Stimulated activated CD4-positive, alpha-beta T cell treated with anti-CD3 and anti-CD28 coated beads, Interleukin-12 subunit alpha, Interleukin-12 subunit beta, amount 100 ng/mL, for 24 hours (primary cell): ENCODE measurements at places on chromosomes 5 and 9.

DNA sequence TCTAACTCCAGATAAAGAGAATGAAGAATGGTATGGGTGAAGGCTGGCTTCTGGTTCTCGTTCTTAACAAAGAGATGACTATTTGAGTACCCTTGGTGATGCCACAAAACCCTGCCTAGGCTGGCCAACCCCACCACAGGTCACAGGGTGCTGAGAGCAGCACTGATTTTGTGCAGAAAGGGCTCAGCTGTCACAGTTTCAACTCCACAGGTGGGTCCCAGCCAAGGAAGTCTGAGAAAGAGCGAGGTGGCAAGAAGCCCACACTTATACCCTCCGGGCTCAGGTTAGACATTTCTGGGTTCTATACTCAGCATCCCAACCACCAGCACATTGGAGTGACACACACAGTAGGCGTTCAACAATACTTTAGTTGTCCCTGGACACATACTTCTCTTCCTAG, 118.1 kb downstream of the SLIT3 start:
- no peak for DNase-seq

GRCh38 chr9:120490888-120491595, 88.9 kb downstream of the CDK5RAP2 start:
- DNase-seq = no peak

DNA sequence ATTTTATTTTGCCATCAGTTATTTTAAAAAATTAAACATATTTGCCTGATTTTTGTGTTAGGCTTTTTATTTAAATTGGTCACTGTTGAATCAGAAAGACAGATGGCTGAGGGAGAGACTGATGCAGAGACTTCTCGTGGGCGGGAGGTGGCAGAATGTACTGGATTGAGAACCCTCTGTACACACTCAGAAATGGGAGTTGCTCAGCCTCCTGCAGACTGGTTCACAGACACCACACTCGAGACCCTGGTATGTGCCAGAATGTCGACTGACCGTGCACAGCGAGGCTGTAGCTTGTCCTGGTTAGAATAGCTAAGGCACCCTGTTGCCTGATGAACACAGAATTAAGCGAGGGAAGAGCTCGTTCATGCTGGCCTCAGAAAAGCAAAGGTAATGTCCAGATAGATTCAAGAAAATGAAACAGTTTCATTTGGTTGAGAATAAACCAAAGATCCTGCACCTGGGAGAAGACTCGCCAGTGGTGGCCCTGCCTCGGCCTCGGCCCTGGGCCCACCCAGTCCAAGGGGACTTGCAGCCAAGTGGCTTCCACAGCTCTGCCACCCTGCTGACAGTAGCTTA, 71.3 kb upstream of the OTULINL start:
- DNase-seq = no peak

DNA sequence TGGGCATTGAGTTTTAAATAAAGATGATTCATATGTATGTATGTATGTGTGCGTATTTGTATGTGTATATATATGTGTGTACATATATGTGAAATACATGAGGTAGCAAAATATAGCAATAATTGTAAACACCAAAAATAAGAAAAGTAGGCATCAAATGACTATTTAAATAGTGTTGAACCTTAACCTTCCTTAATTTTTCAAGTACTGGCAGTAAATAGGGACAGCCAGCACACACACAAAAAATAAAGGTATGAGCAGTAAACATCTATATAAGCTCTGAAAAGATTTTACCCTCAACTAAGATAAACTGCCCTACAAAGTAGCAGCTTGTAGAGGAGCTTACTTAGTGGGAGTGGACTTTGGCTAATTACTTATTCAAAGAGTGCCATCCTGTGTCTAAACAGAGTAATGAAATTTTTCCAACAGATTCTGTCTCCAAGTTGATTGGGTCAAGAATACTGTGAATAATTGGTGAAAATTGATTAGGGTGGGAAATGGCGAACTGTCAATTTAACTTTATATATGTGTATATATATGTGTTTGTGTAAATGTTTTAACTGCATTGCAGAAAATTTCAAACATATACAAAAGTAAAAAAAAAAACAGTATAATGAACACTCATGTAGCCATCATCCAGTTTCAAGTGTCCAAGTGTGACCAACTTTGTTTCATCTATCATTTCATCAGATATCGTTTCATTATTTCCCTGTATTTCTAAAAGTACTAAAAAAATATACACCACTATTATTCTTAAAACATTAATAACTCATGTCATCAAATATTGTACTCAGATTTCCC, 2.0 kb upstream of the ADAMTS6 start:
- DNase-seq = no peak

DNA sequence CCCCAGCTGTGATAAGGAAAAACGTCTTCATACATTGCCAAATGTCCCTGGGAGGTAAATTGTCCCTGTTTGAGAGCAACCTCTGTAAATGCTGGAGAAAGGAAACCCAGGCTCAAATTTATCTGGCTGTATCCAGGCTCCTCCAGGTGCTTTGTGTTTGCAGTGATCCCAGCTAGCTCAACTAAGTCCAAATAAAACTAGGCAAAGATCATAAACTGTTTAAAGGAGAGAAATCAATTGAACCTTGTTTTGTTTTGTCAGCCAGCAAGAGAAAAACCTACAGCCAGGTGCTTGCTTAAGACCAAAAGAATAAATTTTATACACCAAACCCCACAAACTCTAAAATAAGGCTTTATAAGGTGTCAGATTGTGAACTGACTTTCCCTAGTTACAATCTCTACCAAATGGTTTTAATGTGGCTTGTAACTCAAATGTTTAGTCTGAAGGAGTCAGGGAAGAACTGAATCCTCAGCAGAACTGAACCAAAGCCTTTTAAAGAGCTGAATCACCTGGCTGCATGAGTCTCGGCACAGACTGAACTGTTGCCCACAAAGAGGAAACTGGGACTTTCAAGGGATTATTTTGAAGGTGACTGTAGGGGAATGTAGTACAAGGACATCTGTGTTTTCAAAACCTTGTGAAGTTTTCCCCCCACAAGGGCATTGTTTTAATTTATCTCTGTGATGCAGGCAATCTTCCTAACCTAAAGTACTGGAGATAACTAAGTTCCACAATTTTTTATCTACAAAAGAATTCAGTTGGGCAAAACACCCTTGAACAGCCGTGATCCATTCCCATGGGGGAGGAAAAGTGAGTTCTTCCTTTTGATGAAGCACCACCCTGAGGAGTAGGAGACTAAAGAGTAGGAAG, 201.7 kb upstream of the TARS1 start:
- no peak for DNase-seq

GRCh38 chr5:139886213-139886612, 90.6 kb downstream of the PSD2 start:
- DNase-seq = no peak

GRCh38 chr9:2787065-2787464, 56.8 kb downstream of the PUM3 start:
- no peak for DNase-seq

- no peak for DNase-seq
Measured at GRCh38 chr9:137673886-137674285, 55.1 kb downstream of the EHMT1 start.

- no peak for DNase-seq
Measured at GRCh38 chr9:967903-968641, 8.4 kb upstream of the DMRT3 start.

DNA sequence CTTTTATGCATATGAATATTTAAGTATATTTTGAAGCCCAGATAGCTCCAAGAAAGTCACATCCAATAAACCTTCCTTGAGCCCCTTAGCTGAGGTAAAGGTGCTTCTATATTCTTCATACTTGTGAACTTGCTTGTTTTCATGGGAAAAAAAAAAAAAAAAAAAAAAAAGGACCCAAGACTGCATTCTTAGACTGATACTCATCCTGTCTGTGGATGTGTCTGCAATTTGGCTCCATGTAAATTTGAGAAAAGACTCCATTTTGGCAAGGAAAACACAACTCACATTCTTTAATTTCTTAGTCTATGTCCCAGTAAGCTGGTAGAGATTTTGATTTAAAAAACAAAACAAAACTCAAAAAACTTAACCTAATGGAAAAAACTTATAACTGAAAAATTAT, 238.3 kb downstream of the FBXL17 start:
- DNase-seq = no peak

DNA sequence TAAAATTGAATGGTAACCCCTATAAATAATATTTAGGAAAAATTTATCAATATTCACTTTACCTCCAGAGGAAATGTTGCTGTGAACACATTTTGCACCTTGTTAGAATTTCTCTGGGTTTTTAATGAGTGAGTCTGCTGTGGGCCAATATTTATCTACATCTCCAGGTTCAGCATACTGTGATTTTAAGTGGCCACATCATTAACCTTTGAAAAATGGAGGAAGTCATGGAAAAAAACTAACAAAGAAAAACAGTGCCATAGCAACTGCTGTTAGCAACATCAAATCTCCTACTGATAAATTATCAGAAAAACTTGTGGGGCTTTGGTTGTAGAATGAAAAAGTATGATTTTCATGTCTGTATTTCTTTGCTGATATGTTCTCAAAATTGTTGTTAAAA, 55.0 kb downstream of the CD180 start:
- DNase-seq = no peak

DNA sequence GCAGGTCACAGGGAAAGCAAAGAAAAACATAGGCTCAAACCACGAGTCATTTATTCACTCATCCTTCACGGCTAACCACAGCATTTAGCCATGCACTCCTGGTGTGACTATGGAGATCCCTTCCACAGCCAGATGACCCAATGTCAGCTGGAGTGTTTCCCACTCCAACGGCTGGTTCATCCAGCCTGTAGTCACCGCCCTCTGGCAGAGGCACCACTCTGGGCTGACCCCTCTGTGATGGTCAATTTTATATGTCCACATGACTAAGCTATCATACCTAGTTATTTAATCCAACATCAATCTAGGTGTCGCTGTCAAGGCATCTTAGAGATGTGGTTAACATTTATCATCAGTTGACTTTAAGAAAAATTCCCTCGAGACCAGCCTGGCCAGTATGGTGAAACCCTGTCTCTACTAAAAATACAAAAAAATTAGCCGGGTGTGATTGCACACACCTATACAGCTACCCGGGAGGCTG, 9.5 kb upstream of the PHF19 start:
- DNase-seq = no peak

DNA sequence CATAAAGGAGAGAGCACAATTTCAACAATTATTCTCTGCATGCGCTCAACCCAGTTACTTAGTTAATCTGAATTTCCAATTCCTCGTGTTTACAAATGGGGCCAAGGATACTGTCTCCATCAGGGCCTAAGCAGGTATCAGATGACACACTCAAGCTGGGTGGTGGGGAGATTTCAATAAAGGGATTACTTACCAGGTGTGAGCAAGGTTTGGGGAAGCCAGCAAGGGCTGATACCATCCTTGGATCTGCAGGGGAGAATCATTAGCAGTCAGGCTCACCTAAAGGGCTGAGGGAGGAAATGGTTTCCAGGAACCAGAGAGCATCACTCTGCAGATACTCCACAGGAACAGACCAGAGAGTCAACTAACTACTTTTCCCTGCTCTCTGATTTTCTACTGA, 487.1 kb downstream of the NTRK2 start:
- no peak for DNase-seq

DNA sequence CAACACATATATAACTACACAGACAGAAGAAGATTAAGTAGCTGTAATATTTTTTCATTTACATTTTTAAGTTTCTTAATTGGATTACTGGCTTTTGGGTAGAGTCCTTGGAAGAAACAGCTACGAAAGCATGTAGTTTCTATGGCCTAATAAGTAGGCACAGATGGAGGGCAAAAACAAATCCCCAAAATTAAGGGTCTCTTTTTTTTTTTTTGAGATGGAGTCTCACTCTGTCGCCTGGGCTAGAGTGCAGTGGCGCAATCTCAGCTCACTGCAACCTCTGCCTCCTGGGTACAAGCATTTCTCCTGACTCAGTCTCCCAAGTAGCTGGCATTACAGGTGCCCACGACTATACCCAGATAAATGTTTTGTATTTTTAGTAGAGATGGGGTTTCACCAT, 27.1 kb upstream of the MTMR12 start:
- no peak for DNase-seq

DNA sequence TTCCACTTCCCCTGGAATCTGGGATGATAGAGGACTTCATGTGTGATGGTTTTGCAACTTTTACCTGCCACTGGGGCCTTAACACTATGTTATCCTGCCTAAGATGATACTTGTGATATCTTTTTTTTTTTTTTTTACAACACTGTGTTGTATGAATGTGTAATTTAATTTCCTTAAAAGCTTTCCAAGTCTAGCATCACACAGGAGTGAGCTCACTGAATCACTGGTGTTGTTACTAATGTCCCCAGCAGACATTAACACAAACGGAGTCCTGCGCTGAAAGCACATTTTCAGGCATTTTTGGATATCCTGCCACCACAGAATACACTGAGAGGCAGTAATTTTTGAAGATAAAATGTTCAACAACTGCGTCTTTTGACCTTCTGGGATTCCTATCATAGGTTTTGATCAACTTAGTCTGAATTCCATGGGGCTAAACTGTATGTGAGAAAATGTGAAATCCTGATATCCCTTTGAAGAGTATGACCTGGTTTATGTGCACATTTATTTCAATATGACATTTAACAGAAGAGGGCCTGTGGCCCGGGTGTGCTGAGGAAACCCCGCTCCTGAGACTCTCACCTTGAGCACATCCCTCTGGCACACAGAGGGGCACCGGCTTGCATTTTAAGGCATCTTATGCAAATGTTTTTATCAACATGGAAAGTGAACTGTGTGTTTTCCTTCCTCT, 118.0 kb downstream of the FSTL4 start:
- no peak for DNase-seq

GRCh38 chr5:167049043-167049663, 1242.3 kb upstream of the WWC1 start:
- no peak for DNase-seq

DNA sequence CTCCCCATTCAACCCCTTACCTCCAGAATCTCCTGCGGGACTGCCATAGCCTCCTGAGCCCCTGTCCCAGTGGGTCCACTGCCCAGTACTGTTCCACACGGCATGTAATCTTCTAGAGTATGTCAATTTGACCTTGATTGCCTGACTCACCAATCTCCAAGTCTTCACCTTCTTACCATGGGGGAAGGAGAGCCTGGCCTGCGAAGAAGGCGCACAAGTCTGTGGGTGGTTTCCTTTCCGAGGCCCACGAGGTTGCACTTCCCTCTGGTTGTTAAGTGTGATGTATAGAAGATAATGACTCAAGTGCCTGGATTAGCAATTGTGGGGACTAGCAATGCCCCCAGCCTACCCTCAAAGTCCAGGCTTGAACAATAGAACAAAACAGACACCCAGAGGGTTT, 8.1 kb upstream of the TENT4A start:
- DNase-seq = no peak

DNA sequence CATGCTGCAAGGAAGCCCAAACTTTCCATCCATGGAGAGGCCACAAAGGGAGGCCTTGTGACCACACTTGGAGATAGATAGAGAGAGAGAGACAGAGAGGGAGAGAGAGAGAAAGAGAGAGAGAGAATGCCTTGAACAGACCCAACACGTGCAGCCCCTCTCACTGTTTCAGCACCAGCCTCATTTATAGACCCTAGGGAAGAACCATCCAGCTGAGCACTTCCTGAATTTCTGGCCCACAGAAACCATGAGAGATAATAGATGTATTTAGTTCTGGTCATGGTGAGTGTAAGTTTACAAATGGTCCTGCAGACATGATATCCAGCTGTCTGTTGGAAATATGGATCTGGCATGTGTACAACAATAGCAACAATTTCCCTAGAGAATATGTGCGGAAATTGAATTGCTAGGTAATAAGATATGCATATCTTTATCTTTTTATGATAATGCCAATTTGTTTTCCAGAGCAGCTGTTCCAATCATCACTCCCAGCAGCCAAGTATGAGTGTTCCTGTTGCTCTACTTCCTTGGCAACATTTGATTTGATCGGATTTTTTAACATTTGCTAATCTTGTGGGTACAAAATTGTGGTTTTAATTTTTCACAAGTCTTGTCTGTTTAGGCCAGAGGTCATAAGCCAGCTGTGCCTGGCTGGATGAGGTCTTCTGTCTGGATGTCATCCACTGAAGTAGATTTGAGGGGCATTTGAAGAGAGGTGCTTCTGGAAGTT, 217.3 kb upstream of the IL12B start:
- DNase-seq = no peak
